SJCRH30 (cell line): ENCODE measurements at places on chromosomes 11 and 22.
A peak's percentile ranks its signal among the peaks of the same experiment; 100 is the strongest.

DNA sequence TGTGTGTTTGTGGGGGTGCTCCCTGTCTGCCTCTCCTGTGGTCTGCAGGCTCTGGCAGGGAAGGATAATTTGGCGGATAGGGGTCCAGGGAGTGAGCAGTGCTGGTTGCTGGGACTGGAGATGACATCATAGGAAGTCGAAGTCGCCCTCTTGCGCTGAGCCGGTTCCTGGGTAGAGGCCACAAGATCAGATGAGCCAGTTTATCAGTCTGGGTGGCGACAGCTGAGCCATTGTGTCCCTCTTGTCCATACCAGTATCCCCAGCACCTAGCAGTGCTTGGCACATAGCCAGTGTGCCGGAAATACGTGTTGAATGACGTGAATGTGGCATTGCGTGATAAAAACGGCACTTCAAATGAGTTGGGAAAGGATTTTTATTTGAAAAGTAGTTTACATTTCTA, 9.8 kb downstream of the APOL5 start:
- peak; percentile 76 for DNase-seq

- DNase-seq = no peak
Observed at GRCh38 chr11:78337554-78337924, 80.1 kb downstream of the GAB2 start.

GRCh38 chr11:12439615-12440014, 62.2 kb downstream of the PARVA start:
- no peak for DNase-seq

- no peak for DNase-seq
Observed at GRCh38 chr22:26238596-26238995, 69.3 kb downstream of the SEZ6L start.

DNA sequence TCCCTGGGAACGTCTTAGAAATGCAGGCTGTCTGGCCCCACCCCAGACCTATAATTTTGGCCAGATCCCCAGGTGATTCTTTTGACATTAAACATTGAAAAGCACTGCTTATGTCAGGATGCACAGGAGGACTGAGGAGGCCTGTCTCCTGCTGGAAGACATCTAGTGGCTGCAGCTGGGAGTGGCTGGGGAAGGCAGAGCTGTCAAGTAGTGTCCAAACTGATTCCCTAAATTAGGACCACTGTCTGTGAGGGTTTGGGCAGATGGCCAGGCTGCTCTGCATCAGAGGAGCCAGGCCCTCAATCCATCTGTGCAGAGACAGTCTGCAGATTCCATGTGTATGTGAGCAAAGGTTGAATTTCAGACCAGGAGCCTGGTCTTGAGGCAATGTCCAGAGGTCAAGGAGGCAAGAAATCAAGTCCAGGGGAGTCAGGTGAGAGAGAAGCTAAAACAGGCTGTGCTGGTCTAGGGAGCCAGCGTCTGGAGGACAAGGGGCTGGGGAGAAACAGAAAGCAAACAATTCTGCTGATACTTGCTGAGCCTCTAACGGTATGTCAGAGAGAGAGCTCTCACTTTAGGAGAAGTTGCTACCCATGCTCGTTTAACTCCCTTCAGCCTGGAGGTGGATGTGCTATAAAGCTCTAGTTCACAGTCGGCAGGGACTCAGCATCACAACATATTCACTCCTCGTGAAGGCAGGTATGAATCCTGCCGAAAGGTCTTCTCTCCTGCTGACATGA, 15.3 kb upstream of the SYTL2 start:
- peak; percentile 68 for DNase-seq

GRCh38 chr11:19628018-19628417, 84.6 kb upstream of the NAV2 start:
- no peak for DNase-seq

- DNase-seq = no peak
Observed at GRCh38 chr11:2945031-2945756, 16.0 kb upstream of the PHLDA2 start.

GRCh38 chr22:49519117-49519737, 308.4 kb downstream of the BRD1 start:
- DNase-seq = no peak

DNA sequence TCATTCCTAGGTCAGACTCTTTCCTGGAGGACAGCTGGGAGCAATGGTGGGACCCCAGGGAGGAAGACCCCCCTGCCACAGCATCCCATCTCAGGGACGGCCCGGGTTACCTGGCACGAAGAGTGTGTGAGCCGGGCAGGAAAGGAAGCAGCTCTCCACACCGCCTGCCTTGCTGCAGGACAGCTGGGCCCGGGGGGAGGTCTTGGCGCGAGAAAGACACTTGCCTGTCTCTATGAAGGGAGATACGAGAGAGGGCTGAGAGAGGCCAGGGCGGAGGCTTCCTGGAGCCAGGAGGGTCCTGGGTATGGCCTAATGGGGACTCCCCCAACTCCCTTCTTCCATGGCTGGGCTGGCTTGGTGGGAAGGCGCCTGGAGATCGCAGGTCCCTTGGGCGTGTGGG, 36.1 kb upstream of the TTLL12 start:
- DNase-seq = no peak

DNA sequence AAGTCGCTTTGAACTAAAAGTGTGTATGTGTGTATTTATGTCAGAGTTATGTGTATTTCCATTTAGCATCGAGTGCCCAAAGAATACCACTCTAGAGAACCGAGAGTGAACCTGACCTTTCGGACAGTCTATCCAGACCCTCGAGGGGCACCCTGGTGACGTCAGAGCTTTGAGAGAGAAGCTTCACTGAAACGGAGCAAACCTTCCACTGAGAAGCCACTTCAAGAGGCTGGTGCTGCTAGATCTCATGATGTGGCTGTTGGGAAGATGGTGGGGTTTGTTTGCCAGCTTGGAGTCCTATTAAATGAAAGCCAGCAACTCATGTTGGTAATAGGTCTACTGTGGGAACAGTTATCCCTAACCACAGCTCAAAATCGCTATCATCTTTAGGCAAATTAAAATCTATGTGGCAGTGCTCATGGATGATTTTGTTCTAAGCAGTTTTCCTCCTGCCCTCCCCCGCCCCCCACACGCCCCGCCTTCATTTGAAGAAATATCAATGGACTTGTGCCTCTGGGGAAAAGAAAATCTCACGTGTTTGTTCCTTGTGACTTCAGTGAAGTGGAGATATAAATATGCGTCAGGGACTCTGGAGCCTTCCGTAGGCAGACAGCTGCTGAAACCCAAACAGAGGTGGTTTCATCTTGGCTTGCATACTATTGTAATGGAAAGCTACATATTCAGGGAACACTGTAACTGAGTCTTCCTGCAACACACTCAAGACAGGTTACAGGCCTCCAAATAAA, 22.4 kb upstream of the C11orf96 start:
- peak; percentile 75 for DNase-seq

- no peak for DNase-seq
Observed at GRCh38 chr22:44718418-44718817, 16.4 kb downstream of the PRR5 start.

- DNase-seq = no peak
Observed at GRCh38 chr11:128938156-128938885, 4.3 kb downstream of the TP53AIP1 start.

- no peak for DNase-seq
Observed at GRCh38 chr22:43110927-43111623, 525 bp downstream of the BIK start.

- no peak for DNase-seq
Observed at GRCh38 chr22:46366801-46367706, 31.5 kb downstream of the TRMU start.

- DNase-seq = no peak
Observed at GRCh38 chr11:8252388-8252787, 11.3 kb downstream of the LMO1 start.

- DNase-seq = no peak
Observed at GRCh38 chr11:120717623-120718022, 206.1 kb downstream of the GRIK4 start.
